ENCODE measurements at places on chromosomes 6 and 20.

DNA sequence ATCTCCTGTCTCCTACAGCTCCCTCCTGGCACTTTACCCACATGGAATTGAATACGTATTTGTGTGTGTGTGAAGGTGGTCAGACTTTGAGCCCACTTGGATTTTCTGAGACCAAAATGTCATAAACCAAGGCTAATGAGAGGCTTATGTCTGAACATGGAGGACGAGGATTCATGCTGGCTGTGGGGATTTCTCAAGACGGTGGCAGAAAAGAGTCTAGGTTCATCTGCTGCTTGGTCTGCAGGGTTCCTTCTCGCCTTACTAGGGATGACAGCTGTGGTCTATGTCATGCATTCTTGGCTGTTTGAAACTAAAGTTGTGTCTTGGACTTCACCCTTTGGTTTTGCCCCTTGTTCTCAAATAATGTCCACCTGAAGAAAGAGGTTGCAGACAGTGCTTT is 58.6 kb downstream of the FAM120B start:
- DNase-seq = no peak

GRCh38 chr6:21588481-21589351 is 4.8 kb upstream of the SOX4 start:
- no peak for DNase-seq

DNA sequence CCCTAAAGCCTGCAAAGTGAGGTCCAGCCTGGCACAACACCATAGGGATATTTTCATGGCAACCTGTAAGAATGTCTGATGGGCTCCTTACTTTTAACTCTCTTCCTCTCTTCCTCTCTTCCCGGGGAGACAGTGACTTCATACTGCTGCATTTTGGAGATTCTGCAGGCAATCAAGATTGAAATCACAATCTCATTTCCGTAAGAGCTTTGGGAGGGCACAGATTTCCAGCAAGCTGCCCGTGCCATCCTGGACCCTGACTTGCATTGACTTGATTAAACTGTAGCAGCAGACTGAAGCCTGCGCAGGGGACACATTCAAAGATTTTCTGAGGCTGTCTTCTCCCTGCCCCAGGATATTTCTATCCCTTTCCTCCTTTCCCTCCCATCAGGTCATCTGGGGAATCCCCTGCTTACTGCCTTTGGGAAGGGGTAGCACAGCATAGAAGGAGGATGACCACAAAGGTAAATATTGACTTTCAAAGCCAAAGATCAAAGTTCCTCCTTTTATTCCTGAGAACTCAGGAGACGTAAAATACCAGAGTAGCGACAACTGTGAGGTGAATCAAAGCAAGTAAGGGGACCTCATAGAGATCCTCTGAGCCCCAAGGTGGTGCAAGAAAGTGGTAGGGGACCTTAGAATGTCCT is 504.0 kb upstream of the ARID1B start:
- DNase-seq = no peak

DNA sequence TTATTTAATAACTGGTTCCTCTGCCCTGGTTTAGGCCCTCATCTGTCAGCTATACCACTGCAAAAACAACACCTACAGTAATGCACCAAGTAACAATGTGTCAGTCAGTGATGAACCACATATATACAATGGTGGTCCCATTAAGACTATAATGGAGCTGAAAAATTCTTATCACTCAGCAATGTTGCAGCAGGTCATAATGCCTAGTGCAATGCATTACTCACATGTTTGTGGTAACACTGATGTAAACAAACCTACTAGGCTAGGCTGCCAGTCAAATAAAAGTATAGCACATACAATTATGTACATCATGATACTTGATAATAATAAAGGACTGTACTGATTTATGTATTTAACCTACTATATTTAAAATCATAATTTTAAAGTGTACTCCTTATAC is 31.3 kb downstream of the RARS2 start:
- no peak for DNase-seq

GRCh38 chr6:19697744-19698290 is 139.4 kb upstream of the ID4 start:
- DNase-seq = no peak

DNA sequence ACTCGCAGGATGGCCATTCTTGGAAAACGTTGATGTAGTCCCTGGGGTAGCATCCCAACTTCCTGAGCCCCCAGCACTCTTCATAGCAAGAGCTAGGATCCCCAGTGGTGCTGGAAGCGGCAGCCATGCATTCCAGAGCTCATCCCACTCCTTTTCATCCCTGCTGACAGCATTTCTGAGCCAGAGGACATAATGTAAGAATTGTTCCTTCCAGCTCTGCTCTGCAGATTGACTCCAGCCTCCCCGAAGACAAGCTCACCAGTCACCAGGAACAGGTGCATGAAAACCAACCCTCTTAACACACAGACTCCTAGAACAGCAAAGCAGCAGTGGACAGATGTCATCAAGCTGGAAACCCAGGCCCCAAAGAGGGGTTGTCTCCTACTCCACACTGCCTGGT is 3.8 kb downstream of the SLC13A3 start:
- no peak for DNase-seq

GRCh38 chr20:58169450-58169849 is 59.0 kb downstream of the ANKRD60 start:
- no peak for DNase-seq

DNA sequence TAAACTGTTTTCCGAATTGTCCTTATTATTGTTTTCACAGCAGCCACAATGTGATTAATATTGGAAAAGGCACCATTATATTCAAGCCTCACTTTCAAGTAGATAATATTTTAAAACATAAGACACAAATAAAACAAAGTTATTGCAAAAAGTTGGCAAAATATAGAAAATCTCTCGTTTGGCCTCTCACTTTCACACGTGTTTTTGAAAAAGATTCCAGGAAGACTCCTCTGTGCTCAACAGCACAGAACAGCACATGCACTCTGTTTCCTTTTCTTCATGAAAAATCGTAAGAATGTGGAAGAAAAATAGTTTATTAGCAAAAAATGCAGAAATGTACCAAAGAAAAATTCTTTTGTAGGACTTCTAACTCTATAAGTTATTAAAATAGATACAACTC is 46.7 kb downstream of the PRKN start:
- no peak for DNase-seq

DNA sequence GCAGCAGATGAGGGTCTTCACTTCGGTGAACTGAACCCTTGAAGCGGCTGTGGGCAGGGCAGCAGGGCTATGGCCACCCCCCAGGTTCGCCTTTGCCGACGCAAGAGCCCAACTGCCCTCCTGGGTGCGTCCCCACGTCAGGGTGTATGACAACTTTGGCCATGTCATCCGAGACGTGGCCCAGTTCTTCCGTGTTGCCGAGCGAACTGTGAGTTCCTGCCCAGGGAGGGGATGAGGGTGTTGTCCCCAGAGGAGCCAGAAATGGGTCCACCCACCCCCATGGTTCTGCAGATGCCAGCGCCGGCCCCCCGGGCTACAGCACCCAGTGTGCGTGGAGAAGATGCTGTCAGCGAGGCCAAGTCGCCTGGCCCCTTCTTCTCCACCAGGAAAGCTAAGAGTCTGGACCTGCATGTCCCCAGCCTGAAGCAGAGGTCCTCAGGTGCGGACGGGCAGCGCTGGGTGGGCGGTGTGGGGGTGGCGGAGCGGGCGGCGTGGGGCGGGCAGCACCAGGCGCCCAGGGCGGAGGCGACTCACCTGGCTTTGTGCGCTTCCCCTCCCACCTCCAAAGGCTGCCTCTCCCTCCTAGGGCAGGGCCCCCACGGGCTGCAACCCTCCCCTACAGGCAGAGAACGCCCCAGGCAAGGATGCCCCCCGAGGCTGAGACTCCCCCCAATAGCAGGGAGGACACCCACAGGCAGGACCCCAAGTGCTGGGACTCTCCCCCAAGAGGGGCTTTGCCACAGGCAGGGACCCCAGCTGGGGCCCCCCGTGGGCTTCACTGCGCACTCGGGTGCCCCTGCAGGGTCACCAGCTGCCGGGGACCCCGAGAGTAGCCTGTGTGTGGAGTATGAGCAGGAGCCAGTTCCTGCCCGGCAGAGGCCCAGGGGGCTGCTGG is 6.2 kb upstream of the TNFRSF6B start:
- DNase-seq = no peak

GRCh38 chr20:45179166-45179565 is 4.5 kb downstream of the PI3 start:
- DNase-seq = no peak

DNA sequence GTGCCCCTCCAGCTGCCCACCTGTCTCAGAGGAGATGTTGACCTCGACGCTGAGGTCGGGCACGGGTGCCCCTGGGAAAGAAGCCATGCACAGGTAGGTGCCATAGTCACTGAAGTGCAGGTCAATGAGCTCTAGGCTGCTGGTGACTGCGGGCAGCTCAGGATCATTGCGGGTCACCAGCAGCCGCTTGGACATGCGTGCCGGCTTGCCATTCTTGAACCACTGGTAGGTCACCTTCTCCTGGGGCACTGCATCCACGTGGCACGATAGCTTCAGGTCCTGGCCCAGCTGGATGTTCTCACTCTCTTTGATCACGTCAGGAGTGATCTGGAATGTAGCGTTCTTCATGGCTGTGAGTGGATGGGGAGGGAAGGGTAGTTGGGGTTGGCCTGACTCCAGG is 45.7 kb downstream of the MDGA1 start:
- no peak for DNase-seq

GRCh38 chr6:121330516-121330915 is 3.8 kb downstream of the TBC1D32 start:
- no peak for DNase-seq

GRCh38 chr20:17343656-17344452 is 117.0 kb downstream of the PCSK2 start:
- DNase-seq = no peak

DNA sequence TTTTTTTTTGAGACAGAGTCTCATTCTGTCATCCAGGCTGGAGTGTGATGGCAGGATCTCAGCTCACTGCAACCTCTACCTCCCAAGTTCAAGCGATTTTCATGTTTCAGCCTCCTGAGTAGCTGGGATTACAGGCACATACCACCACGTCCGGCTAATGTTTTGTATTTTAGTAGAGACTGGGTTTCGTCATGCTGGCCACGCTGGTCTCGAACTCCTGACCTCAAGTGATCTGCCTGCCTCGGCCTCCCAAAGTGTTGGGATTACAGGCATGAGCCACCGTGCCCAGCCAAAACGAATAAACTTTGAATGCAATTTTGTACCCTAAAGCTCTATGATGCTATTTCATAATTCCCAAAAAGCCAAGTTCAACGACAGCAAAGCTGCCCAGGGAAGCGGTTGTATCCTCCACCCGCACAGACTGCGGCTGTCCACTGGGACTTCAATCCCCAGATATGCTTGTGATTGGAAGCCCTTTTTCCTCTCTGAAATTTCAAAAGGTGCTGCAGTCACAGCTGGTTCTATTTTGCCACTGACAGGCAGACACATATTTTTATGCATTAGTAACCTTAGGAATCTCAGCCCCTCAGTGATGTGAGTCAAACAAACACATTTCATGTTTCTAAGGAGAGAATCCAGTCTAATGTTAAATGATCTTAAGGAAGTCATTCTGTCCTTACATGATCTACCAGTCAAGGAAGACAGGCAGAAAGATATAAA is 8.7 kb upstream of the RAMACL start:
- DNase-seq = no peak

DNA sequence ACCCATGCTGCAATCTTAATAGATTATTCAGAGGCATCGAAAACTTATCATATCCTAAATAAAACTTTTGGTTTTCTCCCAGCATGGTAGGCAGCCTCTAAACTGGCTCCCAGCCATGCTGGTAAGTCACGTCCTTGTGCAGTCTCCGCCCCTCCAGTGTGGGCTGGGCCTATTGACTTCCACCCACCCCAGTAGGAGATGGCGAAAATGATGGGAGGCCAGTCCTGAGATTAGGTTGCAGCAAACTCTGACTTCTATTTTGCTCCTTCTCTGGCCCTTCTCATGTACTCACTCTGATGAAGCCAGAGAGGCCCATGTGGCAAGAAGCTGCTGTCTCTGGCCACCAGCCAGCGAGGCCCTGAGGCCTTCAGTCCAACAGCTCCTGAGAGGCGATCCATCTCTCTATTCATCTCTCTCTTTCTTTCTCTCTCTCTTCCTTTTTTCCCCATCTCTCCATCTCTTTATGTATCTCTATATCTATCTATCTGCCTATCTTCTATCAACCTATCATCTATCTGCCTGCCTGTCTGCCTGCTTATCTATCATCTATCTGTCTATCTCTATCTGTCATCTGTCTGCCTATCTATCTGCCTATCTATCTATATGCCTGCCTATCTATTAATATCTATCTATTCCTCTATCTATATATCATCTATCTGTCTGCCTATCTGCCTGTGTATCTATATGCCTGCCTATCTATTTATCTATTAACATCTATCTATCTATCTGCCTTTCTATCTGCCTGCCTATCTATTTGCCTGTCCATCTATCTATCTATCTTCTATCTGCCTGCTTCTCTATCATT is 52.7 kb upstream of the STX16 start:
- no peak for DNase-seq

GRCh38 chr20:63830841-63831588 is at the start of gene ZBTB46:
Gene ZBTB46 (minus strand): TSS chr20:63831264. CDS start chr20:63790757, 40,507 bp downstream.
- peak; percentile 97 for DNase-seq

- DNase-seq = no peak
Observed at GRCh38 chr6:25872814-25873213, 1.2 kb downstream of the SLC17A3 start.

- peak; percentile 10 for DNase-seq
Observed at GRCh38 chr20:20184149-20184548, 131.8 kb downstream of the CFAP61 start.

DNA sequence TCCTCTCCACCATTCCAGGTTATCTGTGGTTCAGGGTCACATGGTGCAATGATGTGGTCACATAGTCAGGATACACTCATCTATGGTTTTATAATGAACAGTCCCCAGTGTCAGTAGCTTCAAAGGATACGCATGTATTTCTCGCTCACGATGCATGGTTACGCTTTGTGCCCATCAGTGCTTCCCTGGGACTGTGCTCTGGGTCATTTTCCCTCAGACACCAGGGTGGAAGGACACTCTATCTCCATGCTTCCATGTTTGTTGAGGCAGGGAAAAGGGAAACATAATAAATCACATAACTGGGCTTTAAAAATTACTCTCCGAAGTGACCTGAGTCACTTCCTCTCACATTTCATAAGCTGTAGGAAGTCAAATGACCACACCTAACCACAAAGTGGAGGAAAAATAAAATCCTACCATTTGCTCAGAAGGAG is 394.8 kb upstream of the NOX3 start:
- no peak for DNase-seq

Measured in GM19239 (cell line).